Kidney (tissue), 22 donors: ENCODE measurements at places on chromosomes 3 and 15.

- no peak for DNase-seq
Measured at GRCh38 chr3:161305095-161305991, 66.0 kb downstream of the SPTSSB start.

- DNase-seq, result no peak
Measured at GRCh38 chr3:109265295-109265694, 51.0 kb downstream of the DPPA2 start.

DNA sequence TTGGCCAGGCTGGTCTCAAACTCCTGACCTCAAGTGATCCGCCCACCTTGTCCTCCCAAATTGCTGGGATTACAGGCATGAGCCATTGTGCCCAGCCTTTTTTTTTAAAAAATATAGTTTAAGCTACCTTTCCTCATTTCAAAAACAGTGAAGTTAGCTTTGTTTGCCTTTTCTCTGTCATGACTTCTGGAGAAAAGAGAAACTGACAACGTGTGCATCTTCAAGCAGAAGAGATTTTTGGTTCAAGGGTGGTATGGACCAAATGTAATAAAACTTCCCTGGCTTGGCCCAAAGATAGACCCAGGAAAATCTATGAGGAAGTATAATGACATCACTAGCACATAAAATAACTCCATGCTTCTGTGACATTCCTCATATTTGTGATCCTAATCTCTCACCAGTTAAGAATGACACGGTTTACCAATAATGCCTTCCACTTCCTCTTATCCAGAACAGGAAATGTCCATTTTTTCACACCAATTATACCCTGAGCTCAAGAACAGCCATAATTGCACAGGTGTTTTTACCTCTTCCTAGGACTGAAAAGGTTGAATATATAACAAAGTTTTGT is 781.2 kb upstream of the NR2F2 start:
- no peak for DNase-seq

DNA sequence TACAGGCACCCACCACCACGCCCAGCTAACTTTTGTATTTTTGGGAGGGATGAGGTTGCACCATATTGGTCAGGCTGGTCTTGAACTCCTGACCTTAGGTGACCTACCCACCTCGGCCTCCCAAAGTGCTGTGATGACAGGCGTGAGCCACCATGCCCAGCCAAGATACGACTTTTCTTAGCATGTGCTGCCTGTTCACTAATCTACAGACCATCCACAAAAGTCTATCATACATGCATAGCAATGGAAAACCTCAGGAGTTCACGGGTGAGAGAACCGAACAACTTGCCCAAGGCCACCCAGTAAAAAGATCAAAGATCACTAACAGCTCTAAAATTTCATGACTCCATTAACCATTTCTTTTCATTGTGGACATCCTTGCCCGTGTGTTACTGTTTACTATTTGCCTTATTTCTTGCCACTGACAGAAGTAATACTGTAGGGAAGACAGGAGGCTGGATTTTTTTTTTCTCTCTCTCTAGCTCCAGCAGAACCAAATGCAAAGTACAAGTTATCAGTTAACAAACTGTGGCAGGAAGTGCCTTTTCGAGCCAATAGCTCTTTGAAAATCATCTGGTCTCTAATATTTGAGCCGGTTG is 92.3 kb downstream of the FOXP1 start:
- no peak for DNase-seq

DNA sequence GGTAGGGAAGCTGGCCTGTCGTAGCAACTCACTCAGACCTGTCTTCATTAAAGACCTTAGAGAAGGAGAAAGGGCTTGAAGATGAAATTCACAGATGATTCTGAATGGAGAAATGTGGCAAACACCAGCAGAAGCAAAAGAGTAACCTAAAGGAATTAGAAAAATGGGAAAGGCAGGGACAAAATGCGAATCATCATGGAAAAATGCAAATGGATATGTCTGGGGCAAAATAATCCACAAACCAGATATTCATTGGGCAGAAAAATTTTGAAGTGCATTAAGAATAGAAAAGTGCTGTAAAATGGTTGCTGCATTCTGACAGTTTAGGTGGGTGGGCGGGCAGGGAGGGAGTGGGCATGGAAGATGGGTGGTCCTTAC is 156.9 kb upstream of the RASGRP1 start:
- DNase-seq, result no peak

GRCh38 chr3:12237912-12238650 is 50.8 kb upstream of the PPARG start:
- no peak for DNase-seq

DNA sequence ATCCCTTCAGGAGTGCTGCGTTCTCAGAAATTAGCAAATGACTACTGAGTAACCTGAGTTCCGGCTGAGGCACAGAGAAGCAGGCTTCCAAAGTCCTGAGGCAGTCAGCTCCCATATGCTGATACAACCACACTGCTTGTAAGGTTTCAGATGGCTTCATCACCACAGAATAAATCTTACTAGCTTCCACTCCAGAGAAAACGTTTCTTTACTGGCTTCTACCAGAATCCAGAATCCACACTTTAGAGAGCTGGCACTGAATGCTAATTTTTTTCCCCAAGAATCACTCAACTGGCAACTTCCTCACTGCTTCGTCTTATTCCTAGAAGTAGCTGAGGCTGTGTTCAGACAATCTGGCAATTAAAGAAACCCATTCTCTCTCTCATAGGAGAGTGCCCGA is 21.4 kb downstream of the TAMM41 start:
- no peak for DNase-seq
